ENCODE measurements at places on chromosomes 4 and X.

- DNase-seq: no peak
These were observed 81.4 kb upstream of the CPEB2 start for GRCh38 chr4:14920759-14921320.

DNA sequence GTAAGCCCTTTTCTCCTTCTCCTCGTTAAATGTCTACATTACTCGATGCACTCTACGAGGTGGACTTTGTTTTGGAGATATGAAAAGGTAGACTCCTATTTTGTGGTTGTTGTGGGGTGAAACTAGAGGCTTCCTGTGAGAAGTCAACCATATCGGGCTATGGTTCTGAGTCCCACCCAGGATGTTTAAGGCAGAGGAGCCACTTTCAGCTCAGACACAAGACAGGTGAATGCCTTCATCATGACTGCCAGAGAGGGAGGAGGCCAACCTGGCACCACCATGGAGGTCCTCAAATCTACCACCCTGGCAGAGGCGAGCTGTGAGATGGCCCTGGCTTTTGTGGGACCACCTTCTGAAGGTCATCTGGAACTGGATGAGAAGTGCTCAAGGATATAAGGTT lies 154.4 kb upstream of the KLF3 start:
- no peak for DNase-seq

- no peak for DNase-seq
These were observed 347.7 kb downstream of the FBXO8 start for GRCh38 chr4:173935622-173936405.

GRCh38 chr4:43822621-43823020 lies 626.0 kb downstream of the KCTD8 start:
- no peak for DNase-seq

- no peak for DNase-seq
These were observed 864.3 kb upstream of the AGA start for GRCh38 chr4:178306565-178306964.

All from AML-193 (cell line).